ENCODE measurements at places on chromosomes 5 and 9.
A peak's percentile ranks its signal among the peaks of the same experiment; 100 is the strongest.

DNA sequence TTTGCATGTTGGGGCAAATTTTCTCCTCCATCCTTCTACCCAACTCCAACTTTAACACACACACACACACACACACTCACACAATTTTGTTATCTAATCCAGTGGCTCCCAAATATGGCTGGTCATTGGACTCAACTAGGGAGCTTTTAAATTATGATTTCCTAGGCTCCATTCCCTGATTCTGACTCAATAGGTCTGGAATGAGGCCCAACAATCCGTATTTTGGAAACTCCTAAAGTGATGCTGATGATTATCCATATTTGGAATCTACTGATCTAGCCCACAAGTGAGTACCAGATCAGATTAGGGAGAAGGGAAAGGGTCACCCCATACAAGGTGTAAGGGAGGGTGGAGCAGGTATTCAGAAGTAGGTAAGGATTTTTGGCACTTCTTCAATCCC, 309.7 kb downstream of the TLE1 start:
- DNase-seq = no peak

DNA sequence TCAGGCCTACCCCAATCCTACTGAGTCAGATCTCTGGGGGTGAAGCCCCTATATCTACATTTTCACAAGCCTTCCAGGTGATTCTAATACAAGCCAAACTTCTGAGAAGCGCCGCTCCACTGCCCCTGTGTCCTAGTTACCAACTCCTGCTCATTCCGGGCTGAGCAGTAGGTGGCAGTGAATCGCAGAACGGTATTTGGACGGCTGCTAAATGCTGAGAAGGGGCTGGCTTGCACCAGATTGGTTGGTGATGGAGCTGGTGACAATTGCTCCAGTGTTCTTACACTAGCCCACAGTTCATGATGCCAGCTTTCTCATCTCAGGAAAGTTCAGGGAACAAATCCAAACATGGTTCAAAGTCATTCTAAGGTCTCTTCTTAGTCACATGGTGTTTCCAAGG, 31.1 kb upstream of the FGF1 start:
- DNase-seq = no peak

DNA sequence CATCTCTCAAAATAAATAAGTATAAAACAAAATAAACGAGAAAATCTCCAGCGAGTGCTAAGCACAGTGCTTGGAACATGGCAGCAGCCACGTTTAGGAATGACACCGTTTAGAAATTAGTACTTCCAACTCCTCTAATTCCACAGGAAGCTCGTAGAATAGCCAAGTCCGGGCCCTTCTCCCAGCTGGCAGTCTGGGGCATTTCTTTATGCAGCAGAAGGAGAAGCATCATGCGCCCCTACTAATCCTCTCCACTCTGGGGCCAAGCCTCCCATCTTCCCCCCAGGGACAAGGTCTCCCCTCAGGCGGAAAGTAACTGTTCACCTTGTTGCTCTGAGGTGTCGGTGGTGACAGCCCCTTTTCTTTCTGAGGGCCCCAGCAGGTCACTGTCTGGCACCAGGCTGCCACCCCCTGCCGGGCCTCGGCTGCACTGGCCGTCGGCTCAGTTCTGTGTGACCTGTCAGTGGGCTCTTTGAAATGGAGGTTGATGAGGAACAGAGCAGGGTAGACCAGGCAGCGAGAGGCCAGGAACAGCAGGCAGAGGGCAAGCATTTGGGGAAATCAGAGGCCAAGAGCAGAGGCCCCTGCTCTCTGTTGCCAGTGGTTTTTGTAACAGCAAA, 113.5 kb upstream of the WWC1 start:
- DNase-seq = no peak

GRCh38 chr9:71765693-71766092, 2.6 kb downstream of the CEMIP2 start:
- DNase-seq = no peak

- DNase-seq = no peak
Measured at GRCh38 chr9:91248707-91249106, 113.0 kb downstream of the AUH start.

GRCh38 chr9:105711867-105712266, 17.5 kb downstream of the TMEM38B start:
- DNase-seq = no peak

DNA sequence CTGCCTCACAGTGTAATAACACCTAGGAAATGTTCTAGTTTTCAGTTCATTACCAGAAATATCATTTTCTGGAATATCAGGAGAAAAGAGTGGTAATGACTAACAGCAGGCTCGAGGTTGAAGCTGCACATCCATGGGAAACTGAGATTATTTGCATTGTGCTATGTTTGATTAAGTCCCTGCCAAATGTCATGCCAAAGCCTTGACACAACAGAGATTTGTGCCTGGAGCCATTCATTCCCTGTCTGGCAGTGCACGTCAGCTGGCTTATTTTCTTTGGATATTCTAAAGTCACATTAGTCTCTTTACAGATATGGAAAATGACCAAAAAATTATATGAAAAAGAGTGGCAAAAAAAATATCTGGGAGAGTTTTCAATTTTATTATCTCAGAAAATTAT, 848.0 kb downstream of the PTPRD start:
- DNase-seq = no peak

GRCh38 chr5:39650008-39650762, 225.4 kb upstream of the DAB2 start:
- DNase-seq = no peak

GRCh38 chr9:86944796-86945727, 2.2 kb downstream of the GAS1 start:
- DNase-seq = peak; percentile 2

DNA sequence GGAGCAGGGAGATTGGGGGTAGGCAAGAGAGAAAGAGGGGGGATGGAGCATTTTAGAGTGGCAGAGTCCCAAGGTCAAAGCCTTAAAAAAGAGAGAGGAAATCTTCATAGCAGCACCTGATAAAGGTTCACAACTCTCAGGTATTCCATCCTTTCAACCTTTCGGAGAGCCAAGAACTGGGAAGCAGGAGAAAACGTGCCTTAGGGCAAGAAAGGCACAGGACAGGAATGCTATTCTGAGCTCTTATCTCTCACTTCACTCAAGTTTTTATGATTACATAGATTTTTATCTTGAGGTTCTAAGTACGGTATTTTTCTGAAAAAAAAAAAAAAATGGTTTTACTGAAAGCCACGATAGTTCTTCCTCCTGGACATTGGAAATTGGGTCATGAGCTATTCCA, 34.5 kb upstream of the SMAD5 start:
- no peak for DNase-seq

DNA sequence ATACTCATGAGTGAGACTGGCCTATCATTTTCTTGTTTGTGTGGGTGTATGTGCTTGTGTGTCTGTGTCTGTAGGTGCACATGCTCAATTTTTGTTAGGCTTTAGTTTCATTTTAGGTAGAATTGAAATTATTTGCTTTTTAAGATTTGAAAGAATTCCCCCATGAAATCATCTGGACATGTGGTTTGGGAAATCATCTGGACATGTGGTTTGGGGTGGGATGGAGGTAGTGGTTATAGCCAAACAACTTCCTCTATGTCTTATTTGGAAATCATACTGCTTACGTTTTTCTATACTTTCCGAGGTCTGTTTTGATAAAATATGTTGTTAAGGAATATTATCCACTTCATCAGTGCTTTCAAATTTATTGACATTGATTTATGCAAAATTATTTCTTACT, 485.4 kb upstream of the CLINT1 start:
- DNase-seq = no peak

DNA sequence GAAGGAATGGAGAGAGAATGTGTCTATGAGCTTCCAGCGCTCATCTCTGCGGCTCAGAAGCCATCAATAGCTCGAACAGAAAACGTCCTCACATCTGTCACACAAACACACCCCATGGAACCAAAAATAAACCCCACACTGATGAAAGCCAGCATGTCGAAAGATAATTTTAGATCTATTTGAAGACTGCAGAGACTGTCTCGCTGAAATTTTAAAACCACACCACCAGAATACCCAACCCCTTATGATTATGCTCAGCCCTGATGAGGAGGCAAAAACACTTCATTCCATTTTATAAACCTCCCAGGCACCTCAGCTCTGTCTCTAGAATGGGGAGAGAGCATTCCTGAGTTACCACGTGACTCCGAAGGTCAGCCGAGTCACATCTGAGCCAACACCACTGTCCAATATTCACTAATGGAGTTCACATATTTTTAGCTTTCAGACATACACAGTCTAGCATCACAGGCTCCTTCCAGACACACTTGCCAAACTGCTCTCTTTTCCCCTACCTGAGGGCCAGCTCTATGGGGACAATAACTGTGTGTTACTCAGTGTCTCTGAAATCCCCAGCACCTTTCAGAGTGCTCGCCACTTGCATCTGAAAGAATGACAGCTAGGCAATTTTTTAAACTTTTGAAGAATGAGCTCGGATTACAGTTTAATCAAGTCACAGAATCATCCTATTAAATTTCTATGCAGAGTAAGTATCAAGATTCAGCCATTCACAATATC, 63.2 kb downstream of the SERINC5 start:
- DNase-seq = no peak

- DNase-seq = no peak
Measured at GRCh38 chr5:92513067-92513466, 1068.0 kb downstream of the NR2F1-AS1 start.

DNA sequence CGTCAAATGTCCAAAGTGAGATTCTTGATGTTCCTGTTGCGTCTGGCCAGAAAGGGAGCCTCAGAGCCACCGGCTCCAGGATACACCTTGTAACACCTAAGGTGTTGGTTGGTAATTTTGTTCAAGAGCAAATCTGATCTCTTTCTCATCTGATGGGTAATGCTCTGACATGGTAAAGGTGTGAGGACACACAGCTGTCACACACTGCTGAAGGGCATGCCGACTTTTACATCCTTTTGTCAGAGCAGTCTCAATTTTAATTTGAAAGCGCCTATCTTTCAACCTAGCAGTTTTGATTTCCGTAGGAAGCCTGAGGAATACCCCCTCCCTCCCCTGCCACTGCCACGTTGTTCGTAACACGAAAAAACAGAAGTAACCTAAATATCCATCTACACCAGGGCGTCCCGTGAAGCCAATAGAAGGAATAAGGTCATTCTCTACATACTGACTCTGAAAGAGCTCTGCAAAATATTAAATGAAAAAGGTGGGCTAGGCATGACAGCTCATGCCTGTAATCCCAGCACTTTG, 57.4 kb downstream of the TSTD2 start:
- DNase-seq = no peak

- DNase-seq = no peak
Measured at GRCh38 chr5:40492056-40492455, 187.7 kb upstream of the PTGER4 start.

DNA sequence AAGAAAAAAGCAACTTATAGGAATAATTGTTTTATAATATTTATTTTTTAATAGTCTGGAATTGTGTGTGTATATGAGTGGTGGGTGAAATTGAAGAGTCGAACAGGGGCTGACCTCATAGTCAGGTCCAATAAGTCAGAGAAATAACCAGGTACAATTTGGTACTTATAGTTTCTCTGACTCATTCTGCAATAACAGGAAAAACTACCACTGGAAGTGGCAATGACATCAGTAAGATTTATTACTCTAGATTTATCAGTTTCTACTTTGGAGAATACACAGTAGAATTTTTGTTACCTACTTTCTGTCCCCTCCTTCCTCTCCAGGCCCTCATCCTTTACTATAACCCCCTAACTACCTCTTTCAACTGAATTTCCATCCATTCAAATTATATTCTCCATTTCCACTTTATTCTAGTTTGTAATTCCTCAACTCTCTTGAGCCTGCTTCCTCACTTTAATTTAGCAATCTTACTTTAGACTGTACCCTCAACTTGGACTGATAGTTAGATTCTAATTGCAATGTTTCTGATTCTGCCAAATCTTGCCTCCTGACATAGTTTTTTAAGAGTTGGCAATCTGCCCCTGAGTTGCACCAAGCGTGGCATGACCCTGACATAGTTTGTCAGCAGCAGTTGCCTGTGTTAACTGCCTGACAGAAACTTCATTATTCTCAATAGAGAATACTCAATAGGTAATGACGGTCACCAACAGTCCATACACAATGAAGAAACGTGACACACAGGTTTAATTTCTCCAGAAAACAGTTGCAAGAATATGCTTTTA, 475.3 kb upstream of the RIOK2 start:
- DNase-seq = no peak

- no peak for DNase-seq
Measured at GRCh38 chr5:133581918-133582317, 30.4 kb downstream of the FSTL4 start.

GRCh38 chr9:479304-479970, 264.8 kb downstream of the DOCK8 start:
- DNase-seq = no peak

DNA sequence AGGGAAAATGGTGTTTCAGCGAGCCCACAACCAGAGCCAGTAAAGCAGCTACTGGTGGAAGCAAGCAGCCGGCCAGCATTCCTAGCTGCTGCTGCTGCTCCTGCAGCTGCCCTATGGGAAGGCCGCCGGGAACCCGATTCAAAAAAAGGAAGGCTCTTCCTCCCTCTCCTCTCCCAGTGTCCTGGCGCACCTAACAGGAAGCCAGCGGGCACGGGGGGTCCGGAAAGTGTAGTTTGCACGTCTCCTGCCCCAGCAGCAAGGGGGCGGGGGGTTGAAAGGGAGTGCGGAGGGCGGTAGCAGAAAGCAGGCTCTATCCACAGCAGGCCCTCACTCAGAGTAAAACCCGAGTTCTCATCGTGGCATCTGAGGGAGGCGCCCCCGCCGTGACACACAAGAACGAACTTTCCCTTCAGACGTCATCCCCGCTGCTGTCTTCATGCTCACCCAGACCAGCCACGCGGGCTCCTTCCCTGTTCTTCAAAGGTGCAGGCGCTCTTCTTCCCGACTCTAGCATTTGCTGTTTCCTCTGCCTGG, 16.5 kb downstream of the GRXCR2 start:
- no peak for DNase-seq

GRCh38 chr9:73680831-73681230, 529.2 kb downstream of the ANXA1 start:
- DNase-seq = no peak

DNA sequence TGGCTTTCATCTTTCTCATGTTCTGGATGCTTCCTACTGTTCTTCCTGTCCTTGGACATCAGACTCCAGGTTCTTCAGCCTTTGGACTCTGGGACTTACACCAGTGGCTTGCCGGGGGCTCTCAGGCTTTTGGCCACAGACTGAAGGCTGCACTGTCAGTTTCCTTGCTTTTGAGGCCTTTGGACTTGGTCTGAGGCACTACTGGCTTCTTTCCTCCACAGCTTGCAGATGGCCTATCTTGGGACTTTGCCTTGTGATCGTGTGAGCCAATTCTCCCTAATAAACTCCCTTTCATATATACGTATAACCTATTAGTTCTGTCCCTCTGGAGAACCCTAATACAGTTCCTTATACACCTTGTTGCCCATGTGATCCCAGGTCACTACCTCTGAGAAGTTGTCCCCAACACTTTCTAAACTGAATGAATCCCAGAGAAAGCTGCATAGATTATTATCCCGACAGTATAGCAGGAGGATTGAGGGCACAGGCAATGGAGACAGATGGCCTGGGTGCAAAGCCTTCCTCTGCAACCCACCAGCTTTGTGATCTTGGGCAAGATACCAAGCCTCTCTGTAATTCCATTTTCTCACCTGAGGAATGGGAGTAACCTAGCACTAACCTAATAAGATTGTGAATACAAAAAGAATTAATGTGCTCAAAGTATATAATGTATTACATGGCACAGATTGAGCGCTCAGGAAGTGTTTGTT, 449.6 kb upstream of the BRINP1 start:
- no peak for DNase-seq

- peak; percentile 2 for DNase-seq
Measured at GRCh38 chr5:41418220-41419031, 92.0 kb downstream of the PLCXD3 start.

- DNase-seq = no peak
Measured at GRCh38 chr5:7394889-7395431, 978 bp upstream of the ADCY2 start.
